ENCODE measurements at places on chromosomes 3 and 15.

GRCh38 chr3:107938143-107938542 is 152.7 kb downstream of the CD47 start:
- DNase-seq, result peak; percentile 63

DNA sequence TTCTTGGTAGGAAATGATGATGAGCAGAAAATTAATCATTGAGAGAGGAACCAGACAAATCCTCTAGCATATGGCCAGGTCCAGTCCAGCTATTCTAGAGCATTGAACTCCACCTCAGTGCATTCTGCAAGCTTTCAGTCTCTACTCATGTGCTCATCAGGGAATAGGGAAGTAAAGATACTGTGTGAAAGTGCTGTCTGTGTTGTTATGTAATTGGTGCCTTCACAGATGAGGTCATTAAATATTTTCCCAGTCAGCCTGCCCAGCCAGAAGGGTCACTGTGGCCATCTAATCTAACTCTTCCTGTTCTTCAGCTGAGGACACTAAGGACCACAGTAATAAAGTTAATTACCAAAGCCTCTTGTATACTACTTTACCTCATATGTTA is 28.2 kb downstream of the C3orf62 start:
- peak; percentile 31 for DNase-seq

- no peak for DNase-seq
Measured at GRCh38 chr15:31065824-31066223, 35.7 kb downstream of the TRPM1 start.

DNA sequence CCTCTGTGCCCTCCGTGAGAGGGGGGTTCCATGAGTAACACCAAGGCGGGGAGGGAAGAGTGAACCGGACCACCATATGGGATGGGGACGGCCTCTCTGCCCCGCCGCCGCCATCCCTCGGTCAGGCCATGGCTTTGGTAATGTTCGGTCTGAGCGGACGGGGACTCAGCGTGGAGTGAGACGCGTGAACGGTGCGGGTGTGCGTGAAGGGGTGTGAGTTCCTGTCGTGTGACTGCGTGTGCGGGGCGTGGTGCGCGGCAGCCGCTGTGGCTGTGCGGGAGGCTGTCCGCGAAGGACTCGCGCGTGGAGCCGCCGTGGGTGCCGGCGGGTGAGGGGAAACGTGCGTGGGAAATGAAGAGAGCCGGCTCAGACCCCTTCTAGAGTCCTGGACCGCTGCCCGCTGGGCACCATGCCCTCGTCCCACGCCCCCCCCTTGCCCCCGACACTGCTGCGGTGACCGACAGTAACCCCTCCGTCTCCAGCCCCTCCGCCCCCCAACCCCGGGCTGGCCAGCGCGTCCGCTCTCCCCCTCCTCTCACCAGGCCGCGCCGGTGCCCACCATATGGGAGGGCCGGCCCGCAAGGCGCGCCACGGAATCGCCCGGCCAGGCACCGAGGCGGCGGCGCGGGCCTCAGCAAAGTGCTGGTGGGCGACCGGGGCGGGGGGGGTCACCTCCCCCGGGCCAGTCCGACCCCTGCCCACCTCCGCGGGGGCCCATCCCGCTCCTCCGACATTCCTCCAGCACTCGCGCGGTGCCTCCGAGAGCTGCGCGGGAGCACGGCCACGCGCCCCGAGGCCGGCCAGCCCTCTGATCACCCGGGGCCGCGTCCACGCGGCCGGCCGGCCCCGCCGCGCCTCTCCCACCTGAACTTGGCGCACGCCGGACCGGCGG is 589 bp downstream of the KLF15 start:
- no peak for DNase-seq

- DNase-seq, result no peak
Measured at GRCh38 chr15:94002041-94002440, 229.3 kb upstream of the MCTP2 start.

DNA sequence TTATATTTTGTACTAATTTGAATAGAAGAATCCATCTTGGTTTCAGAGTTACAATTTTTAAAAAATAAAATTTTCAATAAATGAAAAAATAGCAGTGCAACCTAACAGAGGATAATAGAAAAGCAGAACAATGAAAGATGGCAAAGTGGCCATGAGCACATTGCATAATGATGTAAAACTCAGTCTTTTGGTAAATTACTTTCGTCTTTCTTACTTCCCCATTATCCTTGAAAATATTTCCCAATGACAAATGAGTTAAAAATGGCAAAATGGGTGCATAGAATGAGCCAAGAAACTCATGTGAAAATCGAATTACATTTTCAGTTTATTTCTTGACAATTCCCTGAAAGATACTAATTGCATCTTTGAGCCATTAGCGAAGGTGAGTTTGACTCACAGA is 236.4 kb downstream of the CDIN1 start:
- DNase-seq, result no peak

DNA sequence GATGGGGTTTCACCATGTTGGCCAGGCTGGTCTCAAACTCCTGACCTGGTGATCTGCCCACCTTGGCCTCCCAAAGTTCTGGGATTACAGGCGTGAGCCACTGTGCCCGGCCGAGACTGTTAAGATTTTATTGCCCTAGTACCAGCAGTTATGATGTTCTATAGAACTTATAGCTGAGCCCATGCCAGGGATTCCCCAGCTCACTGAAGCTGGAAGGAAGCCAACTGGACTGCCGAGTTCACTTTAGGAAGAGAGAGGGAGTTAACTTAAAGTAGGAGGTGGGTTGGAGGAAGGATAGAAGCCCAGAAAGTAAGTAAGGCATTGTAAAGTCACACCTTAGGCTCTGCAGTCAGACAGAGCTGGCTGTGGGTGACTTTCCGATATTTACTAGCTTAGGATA is 101.1 kb upstream of the BOC start:
- DNase-seq, result no peak

DNA sequence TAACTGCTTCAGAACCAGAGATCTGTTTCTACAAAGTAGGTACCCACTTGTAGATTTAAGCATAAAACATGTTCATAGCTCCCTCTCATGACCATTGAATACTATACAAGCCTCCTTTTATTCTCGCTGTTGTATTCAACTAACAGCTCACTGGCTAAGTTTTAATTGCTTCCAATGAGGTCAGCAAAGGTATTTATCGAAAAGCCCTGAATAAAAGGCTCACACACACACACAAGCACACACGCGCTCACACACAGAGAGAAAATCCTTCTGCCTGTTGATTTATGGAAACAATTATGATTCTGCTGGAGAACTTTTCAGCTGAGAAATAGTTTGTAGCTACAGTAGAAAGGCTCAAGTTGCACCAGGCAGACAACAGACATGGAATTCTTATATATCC is at the start of gene FGF7:
Gene FGF7, plus strand, starts transcription at position 222 of the 400 bp plus-strand sequence. CDS start 1,056 bp downstream, outside the sequence.
- peak; percentile 93 for DNase-seq

- no peak for DNase-seq
Measured at GRCh38 chr3:17832016-17832415, 89.6 kb upstream of the TBC1D5 start.

DNA sequence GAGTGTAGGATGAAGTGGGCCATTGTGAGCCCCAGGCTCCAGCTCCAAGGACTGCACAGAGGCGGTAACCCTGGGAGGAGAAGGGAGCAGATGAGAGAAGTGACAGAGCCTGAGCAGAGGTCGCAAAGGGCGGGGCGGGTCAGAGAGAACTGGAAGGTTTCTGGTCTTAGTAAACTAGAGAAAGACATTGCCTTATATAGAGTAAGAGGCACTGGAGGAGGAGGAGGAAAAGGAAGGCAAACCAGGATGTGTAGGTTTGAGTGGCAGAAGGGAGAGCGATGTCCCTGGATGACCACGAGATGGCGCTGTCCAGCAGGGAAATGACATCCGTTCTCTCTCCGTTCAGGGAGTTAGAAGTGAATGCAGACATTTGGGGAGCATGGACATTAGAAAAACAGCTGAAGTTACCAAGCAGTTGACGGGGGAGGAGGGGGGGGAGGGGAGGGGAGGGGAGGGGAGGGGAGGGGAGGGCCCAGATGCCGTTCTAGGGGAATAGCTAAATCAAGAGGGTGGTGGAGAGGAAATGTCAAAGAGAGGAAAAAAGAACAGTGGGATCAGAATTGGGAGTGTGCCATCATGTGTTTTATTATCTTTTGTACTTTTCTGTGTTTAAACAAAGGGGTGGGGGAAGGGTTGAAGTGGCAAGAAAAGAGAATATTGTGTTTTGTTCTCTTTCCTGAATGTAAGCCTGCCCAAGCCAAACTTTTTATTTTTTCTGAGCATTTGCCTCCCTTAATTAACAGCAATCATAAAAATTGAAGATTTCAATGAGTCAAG is 48.8 kb downstream of the STARD5 start:
- DNase-seq, result peak; percentile 57

- DNase-seq, result no peak
Measured at GRCh38 chr15:41914411-41914810, 20.6 kb upstream of the SPTBN5 start.

Data from stromal cell of bone marrow (primary cell).